AG10803 (cell line): ENCODE measurements at places on chromosomes 2 and 18.

DNA sequence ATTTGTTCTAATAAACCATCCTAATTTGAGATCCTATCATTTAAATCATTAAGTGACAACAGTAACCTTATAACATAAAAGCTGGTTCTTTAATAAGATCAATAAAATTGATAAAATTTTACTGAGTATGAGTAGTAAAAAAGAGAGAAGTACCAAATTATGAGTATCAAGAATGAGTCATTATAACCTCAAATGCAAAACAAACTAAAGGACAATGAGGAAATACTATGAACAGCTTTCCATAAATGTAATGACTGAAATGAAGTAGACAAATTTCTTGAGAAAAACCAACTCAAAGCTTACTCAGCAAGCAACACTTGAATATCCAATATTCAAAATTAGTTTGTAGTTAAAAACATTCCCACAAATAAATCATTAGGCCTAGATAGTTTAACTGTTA lies 433.0 kb downstream of the ZEB2 start:
- peak; percentile 39 for DNase-seq

- DNase-seq, result no peak
Measured at GRCh38 chr2:21020668-21021288, 23.1 kb downstream of the APOB start.

- peak; percentile 78 for DNase-seq
Measured at GRCh38 chr2:64354857-64355680, 98.9 kb upstream of the LGALSL start.

DNA sequence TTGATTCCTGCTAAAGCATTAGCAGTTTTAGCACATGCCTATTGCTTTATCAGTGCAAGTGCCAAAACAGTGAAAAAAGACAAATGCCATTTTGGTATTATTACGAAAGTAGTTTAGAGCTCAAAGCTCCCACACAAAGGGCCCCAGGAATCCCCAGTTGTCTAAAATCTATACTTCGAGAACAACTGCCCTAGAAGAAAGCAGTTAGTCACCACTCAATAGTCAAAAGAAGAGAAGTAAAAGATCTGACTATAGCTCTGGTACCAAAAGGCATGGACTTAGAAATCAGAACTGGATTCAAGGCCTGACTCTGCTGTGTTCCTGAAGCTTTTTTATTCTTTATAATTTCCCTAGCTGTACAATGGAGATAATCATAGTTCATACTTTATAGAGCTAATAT lies 21.8 kb downstream of the SCN3A start:
- no peak for DNase-seq

DNA sequence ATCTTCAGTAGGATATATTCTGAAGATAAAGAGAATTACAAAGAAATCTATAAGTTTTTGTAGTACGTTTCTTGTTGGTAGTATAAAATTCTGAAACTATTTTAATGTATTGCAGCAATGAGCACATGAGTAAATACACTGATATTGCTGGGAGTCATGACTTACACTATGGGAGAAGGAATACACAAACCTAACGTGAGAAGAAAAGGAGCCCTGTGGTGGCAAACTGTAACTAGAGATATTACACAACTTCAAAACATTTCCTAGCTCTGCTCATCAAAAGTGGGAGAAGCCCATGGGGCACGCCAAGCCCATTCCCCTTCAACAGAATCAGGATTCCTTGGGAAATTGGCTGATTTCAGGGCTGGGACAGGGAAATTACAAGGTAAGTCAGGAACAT lies 20.5 kb downstream of the SPIRE1 start:
- peak; percentile 36 for DNase-seq

DNA sequence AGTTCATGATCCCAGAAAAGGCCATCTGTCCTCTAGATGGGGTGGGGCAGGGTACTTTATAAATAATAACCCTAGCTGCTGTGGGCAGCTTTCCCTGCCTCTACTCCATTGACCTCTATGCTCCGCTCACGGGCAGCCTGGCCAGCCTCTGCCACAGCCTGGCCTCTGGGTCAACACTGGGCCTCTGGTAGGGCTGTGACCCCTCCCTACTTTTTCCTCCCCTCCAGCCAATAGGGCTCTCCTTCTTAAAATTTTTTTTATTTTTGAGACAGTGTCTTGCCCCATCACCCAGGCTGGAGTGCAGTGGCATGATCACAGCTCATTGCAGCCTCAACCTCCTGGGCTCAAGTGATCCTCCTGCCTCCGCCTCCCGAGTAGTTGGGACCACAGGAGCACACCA lies 4.1 kb upstream of the GAREM2 start:
- DNase-seq, result no peak

- no peak for DNase-seq
Measured at GRCh38 chr2:39549718-39550464, 112.8 kb upstream of the MAP4K3 start.

- DNase-seq, result no peak
Measured at GRCh38 chr18:5998166-5998881, 103.0 kb upstream of the TMEM200C start.

- DNase-seq, result no peak
Measured at GRCh38 chr2:13546131-13546530, 829.4 kb downstream of the TRIB2 start.

DNA sequence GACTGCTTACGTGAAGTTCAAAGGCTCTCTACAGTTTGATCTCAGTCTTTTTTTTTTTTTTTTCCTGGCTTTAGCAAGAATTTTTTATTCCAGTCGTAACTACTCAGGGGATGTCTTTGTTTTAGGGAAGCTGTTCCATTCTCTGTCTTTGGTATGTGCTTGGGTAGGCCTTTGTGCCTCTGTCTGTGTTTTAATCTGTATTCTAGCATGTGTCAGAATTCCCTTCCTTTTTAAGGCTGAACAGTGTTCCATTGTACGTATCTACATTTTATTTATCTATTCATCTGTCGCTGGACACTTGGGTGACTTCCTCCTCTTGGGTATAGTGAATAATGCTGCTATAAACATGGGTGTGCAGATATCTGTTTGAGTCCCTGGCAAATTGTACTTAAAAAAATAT lies 42.6 kb downstream of the MYO1B start:
- DNase-seq, result no peak

- DNase-seq, result no peak
Measured at GRCh38 chr2:230019742-230020141, 49.0 kb downstream of the SLC16A14 start.

DNA sequence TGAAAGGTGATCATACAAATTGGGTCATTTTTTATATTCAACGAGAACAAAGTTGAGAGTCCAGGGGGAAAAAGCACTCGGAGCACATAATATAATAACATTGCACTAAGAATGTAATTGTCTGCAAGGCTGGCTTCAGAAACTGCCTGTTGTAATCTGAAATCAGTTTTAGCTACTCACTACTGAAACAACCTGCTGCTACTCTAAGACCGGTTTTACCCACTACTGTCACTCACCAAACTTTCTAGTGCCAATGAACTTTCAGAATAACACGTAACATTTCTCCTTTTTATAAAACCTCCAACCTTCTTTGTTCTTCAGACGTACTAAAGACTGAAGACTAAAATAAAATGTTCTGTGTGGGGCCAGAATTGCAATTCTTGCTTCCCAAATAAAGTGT lies 11.5 kb upstream of the CYB5A start:
- no peak for DNase-seq

- DNase-seq, result no peak
Measured at GRCh38 chr2:100823665-100824438, 3.9 kb downstream of the NPAS2 start.

DNA sequence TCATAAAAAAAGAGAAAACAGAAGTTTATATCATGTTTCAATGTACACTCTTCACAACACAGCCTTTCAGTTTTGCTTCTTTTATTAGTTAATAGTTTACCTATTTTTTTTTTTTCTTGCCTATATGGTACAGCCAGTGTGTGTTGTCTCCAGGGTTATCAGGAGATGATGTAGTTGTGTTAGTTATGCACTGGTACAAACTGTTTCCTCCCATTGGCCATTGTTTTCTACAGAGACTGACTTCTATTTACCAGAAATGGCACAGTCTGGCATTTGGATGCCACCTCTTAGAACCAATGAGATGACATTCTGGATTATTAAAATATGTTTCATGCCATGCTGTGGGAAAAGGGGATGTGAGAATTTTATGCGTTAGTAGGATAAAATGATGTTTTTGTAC lies 339.4 kb downstream of the PLCL1 start:
- DNase-seq, result no peak

DNA sequence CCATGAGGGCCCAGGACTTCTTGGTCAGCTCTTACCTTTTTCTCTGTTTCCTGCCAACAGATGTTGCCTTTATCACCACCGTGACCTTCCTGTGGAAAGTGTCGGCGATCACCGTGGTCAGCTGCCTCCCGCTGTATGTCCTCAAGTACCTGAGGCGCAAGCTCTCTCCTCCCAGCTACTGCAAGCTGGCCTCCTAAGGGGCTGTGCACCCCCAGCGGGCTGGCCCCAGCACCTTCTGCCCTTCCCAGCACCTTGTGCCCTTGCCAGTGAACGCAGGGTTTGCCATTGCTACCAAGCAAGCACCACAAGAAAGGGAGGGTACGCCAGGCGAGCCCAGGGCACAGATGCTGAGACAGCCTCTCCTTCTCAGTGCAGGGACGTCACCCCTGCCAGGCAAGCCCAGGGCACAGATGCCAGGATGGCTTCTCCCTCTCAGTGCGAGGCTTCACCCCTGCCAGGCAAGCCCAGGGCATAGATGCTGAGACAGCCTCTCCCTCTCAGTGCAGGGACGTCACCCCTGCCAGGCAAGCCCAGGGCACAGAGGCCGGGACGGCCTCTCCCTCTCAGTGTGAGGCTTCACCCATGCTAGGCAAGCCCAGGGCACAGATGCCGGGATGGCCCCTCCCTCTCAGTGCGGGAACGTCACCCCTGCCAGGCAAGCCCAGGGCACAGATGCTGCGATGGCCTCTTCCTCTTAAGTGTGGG lies 18.4 kb upstream of the NFATC1 start:
- no peak for DNase-seq

- DNase-seq, result no peak
Measured at GRCh38 chr2:66755974-66756373, 321.0 kb downstream of the MEIS1 start.

DNA sequence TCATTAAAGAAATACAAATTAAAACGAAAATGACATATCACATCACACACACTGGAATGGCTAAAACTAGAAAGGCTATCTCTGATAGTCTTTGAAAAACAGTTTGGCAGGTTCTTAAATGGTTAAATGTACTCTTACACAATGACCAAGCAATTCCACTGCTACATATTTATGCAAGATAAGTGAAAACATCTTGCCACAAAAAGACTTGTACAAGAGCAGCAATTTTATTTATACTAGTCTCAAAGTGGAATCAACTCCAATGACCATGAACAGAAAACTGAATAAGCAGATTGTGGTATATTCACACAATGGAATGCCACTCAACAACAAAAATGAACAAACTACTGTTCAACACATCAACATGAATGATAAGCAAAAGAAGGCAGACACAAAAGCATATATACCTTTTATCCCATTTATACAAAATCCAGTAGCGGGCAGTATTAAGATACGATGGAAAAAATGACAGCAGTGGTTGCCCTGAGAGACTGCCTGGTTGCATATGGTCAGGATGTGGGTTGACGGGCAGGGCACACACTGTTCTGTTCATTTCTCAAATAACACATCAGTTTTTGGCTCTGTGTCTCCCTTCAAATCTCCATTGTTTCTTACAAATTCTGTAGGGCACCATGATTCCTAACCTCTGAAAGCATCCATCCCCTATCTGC lies 25.4 kb downstream of the SP100 start:
- peak; percentile 83 for DNase-seq

DNA sequence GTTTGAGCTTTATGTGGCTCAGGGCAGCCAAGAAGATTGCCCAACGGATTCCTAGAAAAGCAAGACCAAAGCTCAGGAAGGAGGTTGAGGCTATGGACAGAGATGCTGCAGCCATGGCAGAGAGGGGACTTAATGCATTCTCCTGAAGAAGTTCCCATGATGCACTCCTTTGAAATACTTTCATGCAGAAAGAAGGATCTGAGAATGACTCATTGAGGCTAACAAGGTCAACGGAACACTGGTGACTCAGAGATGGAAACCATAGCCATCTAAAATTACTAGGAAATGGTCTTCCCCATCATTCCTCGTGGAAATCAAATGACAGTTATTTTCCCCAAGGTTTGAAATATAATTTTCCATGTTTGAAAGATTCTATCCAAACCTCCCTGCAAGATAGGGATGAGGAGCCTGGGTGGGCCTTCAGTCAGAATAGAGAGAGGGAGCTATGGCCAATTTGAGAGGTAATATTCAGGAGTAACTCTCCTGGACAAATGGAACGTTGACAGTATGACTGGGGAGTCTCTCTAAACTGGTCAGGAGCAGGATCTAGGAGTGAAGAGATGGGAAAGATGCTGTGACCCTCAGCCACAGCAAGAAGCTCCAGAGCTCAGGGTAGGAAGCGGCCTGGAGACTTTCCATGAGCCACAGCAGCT lies 63.0 kb downstream of the REEP1 start:
- peak; percentile 24 for DNase-seq

DNA sequence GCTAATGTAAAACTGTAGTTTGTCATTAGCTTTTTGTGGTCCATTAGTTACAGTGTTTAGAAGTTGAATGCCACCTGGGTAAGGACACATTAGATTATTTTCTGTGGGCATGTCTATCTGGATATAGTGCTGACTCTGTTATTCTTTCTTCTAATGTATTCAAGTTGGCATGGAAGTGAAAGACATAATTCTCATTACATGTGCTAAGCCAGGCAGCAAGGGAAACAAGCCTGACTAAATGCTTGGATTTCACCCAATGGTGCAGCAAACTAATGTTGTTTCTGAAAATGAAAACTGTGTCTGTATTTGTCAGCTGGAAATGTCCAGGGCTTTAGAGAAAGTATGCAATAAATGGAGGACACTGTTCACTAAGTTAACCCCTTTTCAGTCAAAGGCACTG lies 100.7 kb downstream of the NUP35 start:
- DNase-seq, result peak; percentile 34

GRCh38 chr2:62304429-62305417 lies 108.8 kb downstream of the B3GNT2 start:
- peak; percentile 50 for DNase-seq
